Stimulated activated CD4-positive, alpha-beta T cell treated with anti-CD3 and anti-CD28 coated beads, Interleukin-12 subunit alpha, Interleukin-12 subunit beta, amount 100 ng/mL, for 48 hours (primary cell): ENCODE measurements at places on chromosomes 12 and 14.

- DNase-seq, result peak; percentile 60
Measured at GRCh38 chr14:67487937-67488893, at the start of gene TMEM229B. Gene TMEM229B (minus strand): TSS chr14:67488721. CDS start chr14:67473923, 14,798 bp downstream.

DNA sequence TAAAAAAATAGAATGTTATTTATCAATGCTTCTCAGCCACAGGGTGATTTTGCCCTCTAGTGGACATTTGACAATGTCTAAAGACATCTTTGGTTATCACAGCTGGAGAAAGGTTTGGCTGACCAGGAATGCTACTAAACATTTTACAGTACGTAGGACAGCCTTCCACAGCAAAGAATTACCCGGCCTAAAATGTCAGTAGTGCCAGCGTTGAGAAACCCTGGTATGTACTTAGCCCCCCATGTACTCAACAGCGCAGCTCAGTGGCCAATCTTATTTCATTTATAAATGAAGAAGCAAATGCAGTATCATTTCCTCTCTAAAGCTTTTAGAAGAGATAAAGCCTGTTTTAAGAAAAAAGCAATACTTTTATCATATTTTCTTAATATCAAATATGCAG, 5.8 kb downstream of the MARK3 start:
- no peak for DNase-seq

GRCh38 chr12:6606331-6607131, 648 bp downstream of the CHD4 start:
- DNase-seq, result no peak

GRCh38 chr14:77682158-77682553, 25.7 kb downstream of the ALKBH1 start:
- DNase-seq, result no peak

GRCh38 chr14:72679141-72679535, 214.8 kb downstream of the DPF3 start:
- DNase-seq, result no peak

GRCh38 chr12:234891-235415, 21.0 kb upstream of the SLC6A12 start:
- DNase-seq, result no peak
